ENCODE measurements at places on chromosomes 6 and 20.
A peak's percentile ranks its signal among the peaks of the same experiment; 100 is the strongest.

- peak; percentile 37 for DNase-seq
Observed at GRCh38 chr6:52253494-52253893, 9.2 kb upstream of the IL17F start.

- no peak for DNase-seq
Observed at GRCh38 chr6:89385156-89385667, 26.9 kb downstream of the RRAGD start.

DNA sequence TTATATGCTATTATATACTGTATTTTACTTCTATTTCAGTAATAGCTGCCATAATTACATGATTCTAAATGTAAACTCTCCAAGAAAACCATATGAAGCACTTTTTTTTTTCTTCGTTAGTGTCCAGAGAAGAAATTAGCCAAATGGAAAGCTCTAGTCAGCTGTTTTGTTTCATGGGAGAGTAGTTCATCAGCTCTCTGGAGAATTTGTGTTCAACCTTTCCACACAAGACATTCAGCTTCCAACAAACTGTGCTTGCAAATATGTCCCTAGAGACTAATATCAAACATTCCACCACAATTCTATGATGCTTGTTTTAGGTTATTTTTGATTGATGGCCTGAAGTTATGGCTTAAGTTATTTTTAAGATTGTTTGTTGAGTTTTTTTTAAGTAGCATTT, 19.5 kb downstream of the FHL5 start:
- no peak for DNase-seq

DNA sequence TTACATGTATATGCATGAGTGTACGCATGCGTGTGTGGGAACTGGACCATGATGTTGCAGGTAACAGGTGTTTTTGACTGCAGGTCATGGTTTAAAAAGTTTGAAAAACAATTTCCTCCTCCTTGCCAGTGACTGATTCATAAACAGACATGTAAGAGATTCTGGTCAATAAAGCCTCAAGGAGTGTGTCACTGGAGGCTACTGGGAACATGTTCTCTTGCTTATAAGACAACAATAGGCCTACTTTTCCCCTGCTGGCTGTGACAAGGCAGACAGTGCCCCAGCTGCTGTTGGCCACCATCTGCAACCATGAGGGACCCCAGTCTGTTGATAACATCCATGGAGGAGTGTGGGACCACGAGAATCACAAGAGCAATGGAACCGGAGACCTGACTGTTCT, 12.7 kb downstream of the LEMD2 start:
- DNase-seq: no peak

- DNase-seq: no peak
Observed at GRCh38 chr20:43398676-43399324, 58.9 kb upstream of the SRSF6 start.

- DNase-seq: no peak
Observed at GRCh38 chr6:137488150-137489045, 5.8 kb downstream of the OLIG3 start.

- DNase-seq: peak; percentile 32
Observed at GRCh38 chr6:52663120-52663935, 7.6 kb upstream of the TMEM14A start.

DNA sequence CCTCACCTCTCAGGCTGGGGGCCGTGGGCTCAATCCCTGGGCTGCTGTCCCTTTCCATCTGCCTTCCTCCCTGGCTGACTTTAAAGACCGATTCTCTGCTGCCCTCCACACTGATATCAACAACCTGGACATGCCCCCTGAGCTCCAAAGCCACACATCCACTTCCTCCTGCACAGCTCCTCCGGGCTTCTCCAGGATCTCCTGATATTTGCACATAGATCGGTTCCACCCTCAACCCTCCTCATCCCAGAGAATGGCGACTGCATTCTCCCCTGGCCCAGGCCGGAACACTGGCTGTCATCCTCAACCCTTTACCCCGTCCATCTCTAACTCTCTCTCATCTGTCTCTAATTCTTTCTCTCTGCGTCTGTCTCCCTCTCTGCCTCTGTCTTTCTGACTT, 21.0 kb upstream of the NOL4L start:
- no peak for DNase-seq

- DNase-seq: no peak
Observed at GRCh38 chr6:43875849-43876572, 106.0 kb downstream of the VEGFA start.

- no peak for DNase-seq
Observed at GRCh38 chr6:31663961-31664789, 622 bp downstream of the GPANK1 start.

GRCh38 chr20:58891086-58891717, 38.7 kb downstream of the GNAS start:
- DNase-seq: peak; percentile 44

DNA sequence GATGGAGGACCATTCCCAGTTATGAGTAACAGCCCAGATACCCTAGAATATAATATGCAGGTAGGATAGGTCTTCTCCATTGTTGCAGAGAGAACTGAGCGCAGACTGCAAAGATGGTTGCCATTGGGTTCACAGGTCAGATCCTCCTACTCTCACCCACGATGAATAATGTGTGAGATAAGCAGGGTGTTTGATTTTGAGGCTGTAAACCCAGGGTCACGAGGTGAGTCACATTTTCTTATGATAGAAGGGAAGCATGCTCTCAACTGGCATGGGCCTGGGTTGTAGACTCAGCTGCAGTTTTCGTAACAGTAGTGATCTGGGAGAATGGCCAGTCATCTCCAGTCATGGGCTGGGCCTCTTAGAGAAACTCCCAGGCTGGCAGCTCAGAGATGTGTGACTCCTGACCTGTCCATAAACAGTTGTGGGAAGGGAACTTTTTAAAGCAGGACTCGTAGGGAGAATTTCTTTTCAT, 74.2 kb downstream of the CD164 start:
- peak; percentile 16 for DNase-seq

DNA sequence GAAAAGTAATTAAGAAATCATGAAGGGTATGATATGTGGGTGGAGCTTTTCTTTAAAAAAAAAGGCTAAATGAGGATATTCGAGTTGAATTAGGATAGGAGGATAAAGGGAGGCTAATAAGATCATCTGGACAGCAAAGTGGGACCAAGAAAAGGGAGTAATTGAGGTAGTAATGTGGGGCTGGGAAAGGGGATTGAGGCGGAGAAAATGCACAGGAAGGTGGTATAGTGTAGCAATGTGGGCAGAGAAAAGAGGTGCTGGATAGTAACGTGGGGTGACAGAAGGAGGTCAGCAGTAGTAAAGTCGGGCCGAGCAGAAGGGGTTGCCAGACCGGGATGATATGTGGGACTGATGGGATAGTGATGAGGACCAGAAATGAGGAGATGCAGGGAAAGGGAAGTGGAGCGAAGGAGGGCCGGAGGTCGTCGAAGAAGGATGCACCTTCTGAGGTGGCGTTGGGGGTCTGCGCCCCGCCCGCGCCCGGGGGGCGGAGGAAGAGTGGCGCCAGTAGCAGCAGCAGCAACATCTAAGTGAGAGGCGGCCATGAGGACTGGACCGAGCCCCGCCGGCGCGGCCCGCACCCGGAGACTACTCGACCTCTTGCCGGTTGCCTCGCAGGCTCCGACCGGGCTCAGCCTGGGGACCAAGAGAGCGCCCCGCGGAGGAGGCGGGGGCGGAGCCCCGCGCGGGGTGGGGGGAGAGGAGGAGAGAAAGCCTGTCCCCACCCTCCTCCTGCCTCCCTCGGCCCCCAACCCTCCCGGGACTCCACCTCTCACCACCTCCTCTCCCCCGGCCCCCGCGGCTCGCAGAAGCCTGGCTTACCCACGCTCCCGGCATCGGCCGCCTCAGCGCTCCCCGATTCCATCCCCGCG, 887 bp downstream of the GABBR1 start:
- peak; percentile 33 for DNase-seq

DNA sequence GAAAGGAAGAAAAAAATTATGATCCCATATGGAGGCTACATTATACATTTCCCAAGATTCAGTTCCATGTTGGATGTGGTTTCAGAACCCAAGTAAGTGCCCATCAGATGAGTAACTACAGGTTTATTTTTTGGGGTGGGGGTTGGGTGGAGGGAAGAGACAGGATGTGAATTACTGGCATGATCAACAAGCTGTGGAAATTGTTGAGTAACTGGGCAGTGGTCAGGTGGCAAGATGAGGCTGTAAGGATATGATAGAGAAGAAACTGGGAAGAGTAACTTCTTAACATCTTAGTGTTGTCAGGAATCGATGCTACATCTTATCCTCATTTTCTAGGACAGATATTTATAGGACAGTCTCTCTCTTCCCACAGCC, 153.5 kb downstream of the CFAP61 start:
- no peak for DNase-seq

DNA sequence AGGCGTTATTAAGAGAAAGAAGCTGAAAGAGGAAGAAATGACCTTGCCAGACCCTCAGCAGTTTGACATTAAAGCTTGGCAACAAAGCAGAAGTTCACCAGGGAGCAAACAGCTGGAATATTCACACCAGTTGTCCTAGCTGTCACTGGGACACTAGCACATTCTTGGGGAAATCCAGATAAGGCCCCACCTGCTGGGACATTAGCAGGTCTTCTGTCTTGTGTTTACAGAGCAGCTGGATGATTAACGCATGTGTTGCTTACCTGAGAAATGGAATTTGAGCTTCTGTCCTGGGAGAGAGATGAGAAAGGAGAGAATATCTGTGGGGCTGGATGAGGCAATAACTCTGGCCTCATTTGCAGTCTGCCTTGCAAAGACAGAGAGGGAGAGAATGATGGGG, 137.6 kb upstream of the RIN2 start:
- DNase-seq: no peak

- DNase-seq: no peak
Observed at GRCh38 chr6:139144490-139145085, 9.7 kb downstream of the HECA start.

DNA sequence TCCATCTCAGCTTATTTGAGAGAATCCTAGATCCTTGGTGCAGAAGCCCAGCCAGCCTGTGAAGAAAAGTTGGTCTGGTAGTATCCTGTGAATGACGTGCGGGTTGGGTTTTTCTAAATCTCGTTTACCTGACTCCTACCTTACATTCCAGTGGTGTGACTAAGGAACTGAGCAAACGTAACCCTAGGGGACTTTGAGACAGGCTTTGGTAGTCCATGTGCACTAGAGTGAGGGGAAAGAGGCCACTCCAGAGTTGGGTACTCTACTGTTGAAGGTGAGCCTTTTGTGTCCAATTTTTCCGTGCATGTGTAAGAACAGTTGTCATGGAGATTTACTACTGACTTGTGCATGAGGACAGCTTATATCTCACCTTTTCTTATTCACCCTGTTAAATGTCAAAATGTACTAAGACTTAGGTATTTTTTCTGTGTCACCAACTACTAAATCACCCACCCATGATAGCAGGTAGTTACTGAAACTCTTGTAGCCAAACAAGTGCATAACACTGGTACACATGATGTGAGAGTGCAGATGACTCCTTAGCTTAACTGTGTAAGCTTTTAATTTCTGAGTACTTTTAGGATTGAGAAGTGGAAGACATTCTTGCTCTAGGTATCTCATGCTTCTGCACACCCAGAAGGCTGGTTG, 26.3 kb upstream of the PLCG1 start:
- DNase-seq: no peak

GRCh38 chr20:17843246-17844132, 125.1 kb downstream of the SNX5 start:
- DNase-seq: no peak

DNA sequence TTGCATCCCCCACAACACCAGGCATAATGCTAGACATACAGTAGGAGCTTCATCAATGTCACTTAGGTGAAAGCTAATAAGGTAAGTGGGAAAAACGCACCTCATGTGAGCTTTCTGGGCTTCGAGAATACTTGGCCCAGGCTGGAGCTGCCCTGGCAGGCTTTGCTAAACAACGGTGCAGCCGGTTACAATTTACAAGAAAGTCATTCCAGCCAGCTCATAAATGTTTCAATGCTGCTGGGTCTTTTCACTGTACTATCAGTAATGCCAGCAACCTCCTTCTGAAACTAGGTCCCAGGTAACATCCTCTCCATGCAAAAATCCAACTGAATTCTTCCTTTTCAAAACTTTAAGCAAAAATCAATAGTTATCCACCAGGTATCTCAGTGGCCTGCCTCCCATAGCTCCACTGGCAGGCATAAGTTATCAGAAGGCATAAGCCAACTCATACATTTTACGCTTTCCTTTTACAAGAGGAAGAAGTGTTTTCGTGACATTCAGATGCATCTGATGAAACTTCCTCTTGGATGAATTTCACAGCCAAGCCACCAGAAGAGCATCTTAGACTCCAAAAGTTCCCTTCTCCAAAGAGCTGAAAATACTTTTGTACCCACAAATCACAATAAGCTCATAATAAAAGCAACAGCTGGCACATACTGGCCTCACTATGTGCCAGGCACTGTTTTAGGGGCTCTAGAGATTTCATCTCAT, 56.3 kb downstream of the RTN4IP1 start:
- no peak for DNase-seq

DNA sequence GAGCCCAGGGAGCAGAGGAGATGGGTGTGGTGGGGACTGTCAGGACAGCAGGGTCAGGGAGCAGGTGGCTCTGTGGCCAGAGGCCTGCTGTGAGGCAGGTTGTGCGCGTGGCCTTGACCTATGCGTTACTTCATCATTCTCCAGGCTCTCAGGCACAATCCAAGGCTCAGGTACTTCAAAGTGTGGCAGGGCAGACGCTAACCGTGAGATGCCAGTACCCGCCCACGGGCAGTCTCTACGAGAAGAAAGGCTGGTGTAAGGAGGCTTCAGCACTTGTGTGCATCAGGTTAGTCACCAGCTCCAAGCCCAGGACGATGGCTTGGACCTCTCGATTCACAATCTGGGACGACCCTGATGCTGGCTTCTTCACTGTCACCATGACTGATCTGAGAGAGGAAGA, 535 bp downstream of the NCR2 start:
- DNase-seq: no peak

DNA sequence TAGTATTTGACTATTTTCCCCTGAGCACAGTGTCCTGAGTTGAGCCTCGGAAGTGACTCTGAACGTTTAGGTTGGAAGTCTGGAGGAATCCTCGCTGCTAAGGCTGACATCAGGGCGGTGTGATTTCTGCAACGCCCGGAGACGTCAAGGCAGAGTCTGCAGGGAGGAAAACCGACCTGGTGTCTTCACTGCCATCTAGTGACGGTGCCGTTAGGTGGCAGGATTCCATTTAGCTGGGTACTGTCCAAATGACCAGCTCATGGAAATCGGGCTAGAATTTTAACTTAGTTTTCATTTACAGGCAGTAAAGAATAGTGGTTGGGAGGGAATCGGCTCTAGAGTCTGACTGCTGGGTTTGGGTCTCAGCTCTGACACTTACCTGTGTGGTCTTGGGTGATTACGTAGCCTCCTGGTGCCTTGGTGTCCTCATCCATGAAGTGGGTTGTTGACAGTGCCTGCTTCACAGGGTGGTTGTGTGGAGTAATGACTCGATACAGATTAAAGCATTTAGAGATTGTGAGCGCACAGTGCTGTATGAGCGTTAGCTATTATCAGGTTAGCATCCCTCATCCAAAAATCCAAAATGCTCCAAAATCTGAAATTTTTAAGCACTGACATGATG, 35.0 kb downstream of the FOXF2 start:
- DNase-seq: no peak

DNA sequence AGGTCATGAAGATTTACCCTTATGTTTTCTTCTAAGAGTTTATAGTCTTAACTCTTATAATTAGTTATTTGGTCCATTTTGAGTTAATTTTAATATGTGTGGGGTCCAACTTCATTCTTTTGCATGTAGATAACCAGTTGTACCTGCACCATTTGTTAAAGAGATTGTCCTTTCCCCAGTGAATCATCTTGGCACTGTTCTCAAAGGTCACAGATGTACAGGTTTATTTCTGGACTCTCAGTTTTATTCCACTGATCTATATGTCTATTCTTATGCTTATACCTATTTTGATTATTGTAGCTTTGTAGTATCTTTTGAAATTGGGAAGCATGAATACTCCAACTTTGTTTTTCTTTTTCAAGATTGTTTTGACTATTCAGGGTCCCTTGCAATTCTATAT, 44.1 kb downstream of the ZHX3 start:
- no peak for DNase-seq
